Effector memory CD8-positive, alpha-beta T cell (primary cell): ENCODE measurements at places on chromosomes 7 and 10.

GRCh38 chr10:43395571-43396060, 13.4 kb downstream of the HNRNPF start:
- DNase-seq, result peak; percentile 37

GRCh38 chr7:129351320-129351719, 82.9 kb upstream of the STRIP2 start:
- no peak for DNase-seq

DNA sequence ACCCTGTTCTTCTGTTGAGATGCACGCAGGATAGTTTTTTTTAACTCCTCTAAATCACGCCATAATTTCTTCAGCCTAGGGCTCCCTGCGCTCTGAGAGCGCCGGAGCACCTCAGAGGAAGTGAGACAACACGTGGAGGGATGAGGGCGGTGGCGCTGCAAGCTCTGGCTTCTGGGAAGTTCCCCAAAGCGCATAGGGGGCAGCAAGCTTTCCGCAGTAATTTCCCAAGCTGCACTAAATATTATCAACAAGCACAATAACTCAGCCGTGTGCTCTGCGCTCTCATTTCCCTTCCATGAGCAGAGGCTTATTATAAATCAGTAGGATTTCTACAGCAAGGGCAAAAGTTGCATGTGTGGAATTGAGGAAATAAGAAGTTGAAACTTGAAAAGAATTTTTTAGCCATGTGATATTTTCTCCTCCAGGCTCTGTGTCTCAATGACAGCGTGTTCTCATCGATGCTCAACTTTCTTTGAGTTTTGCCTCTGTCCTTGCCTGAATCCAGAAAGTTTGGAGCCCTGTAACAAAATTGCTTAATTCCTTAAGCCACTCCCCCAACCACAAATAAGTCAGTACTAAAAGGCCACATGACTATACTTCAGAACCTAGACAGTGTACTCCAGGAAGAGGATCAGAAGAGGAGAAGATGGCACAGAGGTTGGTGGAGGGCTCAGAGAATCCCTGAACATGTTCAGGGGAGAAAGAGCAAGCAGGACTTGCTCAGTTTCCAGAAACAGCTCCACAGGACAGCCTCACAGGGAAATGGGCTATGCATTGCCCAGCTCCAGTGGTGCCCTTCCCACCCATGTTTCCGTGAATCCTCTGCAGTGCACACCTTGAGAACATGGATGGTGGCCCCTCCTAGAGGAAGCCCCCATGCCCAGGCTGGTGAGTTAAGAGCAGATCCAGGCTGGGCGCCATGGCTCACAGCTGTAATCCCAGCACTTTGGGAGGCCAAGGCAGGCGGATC, 221.5 kb upstream of the GHITM start:
- DNase-seq, result no peak

DNA sequence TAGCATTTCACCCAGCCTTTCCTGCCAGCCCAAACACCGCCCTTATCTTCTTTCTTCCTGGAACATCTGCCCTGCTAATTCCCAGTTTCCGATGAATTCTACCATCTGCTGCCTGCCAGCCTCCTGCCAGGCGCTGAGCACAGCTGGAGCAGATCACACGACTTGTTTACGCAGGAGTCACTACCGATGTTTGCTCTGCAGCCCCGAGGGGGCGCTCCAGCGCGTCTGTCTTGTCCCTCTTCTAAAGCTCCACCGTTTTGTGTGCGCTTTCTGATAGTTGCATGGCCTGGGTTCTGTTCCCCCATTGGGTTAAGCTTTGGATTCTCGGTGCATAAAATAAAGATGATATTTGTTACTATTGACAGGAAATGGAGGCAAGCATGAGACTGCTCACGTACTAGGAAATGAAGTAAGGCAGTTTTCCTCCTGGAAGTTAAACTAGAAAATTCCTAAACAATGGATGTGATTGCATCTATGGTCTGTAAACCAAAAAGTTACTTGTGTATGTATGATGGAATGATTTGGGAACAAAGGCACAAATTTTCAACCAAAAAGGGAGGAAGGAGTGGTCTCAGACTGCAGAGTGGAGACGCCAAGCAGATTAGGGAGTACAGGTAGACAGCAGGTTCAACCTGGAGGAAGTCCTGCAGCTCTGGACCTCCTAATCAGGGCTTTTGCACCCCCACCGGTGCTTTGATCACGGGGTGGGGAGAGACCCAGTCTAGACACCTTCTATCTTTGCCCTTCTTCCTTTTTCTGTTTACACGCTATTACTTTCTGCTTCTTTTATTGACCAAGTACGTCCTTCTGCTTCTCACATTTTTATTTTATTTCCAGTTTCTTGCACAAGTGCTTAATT, 2.2 kb upstream of the RBM17 start:
- peak; percentile 79 for DNase-seq

DNA sequence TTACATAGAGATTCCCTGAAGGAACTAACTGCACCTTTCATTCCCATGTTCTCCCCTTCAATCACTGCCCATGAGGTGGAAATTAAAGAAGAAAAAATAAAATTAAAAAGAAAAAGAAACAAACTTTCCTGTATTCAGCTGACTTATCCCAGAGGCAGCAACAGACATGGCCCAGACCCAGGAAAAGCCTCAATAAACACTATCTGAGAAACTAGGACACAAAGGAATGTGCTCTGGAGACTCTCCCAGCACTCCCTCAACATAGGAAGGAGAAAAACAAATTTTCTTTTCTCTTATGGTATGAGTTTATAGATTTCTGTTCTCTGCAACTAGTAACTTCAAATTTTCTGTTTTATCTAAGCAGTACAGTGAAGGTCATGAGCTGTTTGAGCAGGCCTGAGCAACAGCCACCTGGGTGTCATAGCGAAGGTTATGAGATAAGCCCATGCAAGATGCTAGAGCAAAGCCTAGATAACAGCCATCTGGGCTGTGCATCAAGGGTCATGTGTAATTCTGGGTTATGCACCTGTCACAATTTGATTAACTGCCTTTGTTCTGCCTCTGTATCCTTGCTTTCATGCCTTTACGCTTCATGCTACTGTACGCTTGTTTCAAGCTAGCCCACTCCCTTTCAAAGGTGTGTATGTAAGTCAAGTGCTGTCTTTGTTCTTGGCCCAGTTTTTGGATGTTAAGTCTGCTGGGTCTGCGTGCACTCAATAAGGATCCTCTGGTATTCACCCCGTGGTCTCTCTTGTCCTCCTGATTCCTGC, 11.0 kb upstream of the OR6B1 start:
- DNase-seq, result no peak

GRCh38 chr7:435630-436366, 83.8 kb downstream of the PDGFA start:
- DNase-seq, result no peak

GRCh38 chr10:126402721-126403695, 14.7 kb upstream of the ADAM12 start:
- DNase-seq, result no peak
